Vagina (tissue), 2 donors: ENCODE measurements at places on chromosomes 2 and 18. TPM values are rescaled to one million over a fixed set of nuclear protein-coding genes. Genes with fewer than 3 reads are reported as not detected.

SLC4A1AP gene
- 21.9 TPM for total RNA-seq

CFAP65 gene
- not detected for total RNA-seq

TMEM178A gene
- 2.0 TPM for total RNA-seq

NXPH2 gene
- total RNA-seq = not detected

NPHP1 gene
- total RNA-seq = 4.9 TPM

RAB6C gene
- not detected for total RNA-seq

SPRED2 gene
- total RNA-seq = 18.4 TPM

CNGA3 gene
- not detected for total RNA-seq

RNF152 gene
- 45.7 TPM for total RNA-seq

BCL2 gene
- total RNA-seq = 18.7 TPM

ARHGEF4 gene
- 116 TPM for total RNA-seq

ZBTB7C gene
- 40.5 TPM for total RNA-seq

C2orf72 gene
- 0.25 TPM for total RNA-seq

TMEFF2 gene
- total RNA-seq = not detected

CRACDL gene
- 6.4 TPM for total RNA-seq

DNA sequence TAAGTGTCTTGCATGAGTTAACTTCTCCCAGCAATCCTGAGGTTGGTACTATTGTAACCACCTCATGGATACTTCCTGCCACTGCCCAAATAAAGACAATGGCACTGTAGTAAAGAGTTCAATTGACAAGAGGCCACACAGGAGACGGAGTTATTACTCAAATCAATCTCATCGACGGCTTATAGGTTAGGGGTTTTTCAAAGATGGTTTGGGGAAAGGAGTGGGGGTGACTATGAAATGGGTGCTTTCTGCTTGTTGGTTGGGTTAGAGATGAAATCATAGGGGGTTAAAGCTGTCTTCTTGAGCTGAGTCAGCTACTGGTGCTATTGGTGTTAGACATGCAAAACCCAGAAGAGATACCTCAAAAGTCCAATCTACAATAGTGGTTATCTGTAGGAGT, 1258.0 kb upstream of the ZEB2 start:
- H3K4me1 ChIP-seq = no peaks in the 10 kb centered on the region
- H3K36me3 ChIP-seq = no peaks in the 10 kb centered on the region
- no peak overlapping the region for H3K4me3 ChIP-seq
- no peak for DNase-seq
- H3K27me3 ChIP-seq = no peaks in the 10 kb centered on the region

GRCh38 chr2:150234787-150235446, 252.6 kb downstream of the RND3 start:
- H3K4me3 ChIP-seq = peak overlapping the region; percentile 5
- H3K27ac ChIP-seq = peak overlapping the region; percentile 20
- no peaks in the 10 kb centered on the region for H3K27me3 ChIP-seq
- no peak for DNase-seq
- no peaks in the 10 kb centered on the region for H3K36me3 ChIP-seq

GRCh38 chr2:217740756-217741155, 262.0 kb downstream of the TNS1 start:
- H3K4me1 ChIP-seq = peaks cover 19% of the 10 kb centered on the region
- no peak overlapping the region for H3K27ac ChIP-seq
- no peaks in the 10 kb centered on the region for H3K27me3 ChIP-seq
- DNase-seq = peak; percentile 84
- no peak overlapping the region for H3K4me3 ChIP-seq
- no peaks in the 10 kb centered on the region for H3K36me3 ChIP-seq

DNA sequence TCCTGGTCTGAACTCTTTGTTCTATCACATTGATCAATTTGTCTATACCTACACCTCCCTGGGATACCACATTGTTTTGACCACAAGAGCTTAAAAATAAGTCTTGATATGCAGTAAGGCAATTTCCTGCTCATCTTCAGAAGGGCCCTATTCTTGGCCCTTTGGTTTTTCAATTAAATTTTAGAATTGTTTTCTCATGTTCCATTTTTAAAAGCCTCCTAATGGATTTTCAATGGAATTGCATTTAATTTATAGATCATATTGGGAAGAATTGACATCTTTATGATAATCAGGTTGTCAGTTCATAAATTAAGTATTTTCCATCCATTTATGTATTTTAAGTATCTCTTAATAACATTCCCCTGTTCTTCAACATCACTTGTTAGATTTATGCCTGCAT, 47.6 kb upstream of the EPAS1 start:
- H3K27ac ChIP-seq = no peak overlapping the region
- DNase-seq = no peak
- H3K27me3 ChIP-seq = no peaks in the 10 kb centered on the region
- peaks cover 21% of the 10 kb centered on the region for H3K4me1 ChIP-seq
- no peak overlapping the region for H3K4me3 ChIP-seq
- no peaks in the 10 kb centered on the region for H3K36me3 ChIP-seq

- H3K36me3 ChIP-seq = no peaks in the 10 kb centered on the region
- no peak for DNase-seq
- no peaks in the 10 kb centered on the region for H3K27me3 ChIP-seq
- peak overlapping the region; percentile 34 for H3K27ac ChIP-seq
- no peaks in the 10 kb centered on the region for H3K4me1 ChIP-seq
Observed at GRCh38 chr18:34880403-34880802, 160.8 kb upstream of the MAPRE2 start.

- DNase-seq = no peak
- H3K4me1 ChIP-seq = peaks cover 14% of the 10 kb centered on the region
- H3K27ac ChIP-seq = no peak overlapping the region
- no peaks in the 10 kb centered on the region for H3K36me3 ChIP-seq
- no peak overlapping the region for H3K4me3 ChIP-seq
- H3K27me3 ChIP-seq = no peaks in the 10 kb centered on the region
Observed at GRCh38 chr2:11576398-11576797, 42.6 kb downstream of the GREB1 start.

DNA sequence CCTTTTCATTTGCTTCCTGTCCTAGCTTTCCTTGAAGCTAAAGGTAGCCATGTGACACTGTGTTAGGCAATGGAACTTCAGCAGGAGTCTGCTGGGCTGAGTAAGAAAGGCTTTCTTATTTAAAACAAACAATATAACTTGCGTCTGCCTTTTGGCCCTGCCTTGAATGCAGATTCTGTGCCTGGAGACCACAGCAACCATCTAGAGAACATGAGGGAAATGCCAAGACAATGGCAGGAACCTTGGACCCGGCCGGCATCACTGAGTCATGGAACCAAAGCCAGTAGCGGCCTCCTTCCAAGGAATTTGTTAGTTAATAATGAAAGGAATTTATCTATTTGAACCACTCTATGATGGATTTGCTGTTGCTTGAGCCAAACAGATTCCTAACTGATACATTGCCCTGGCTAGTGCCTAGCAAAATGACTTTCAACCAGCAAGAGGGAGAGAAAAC, 207.5 kb upstream of the EPHA4 start:
- no peaks in the 10 kb centered on the region for H3K36me3 ChIP-seq
- H3K27me3 ChIP-seq = no peaks in the 10 kb centered on the region
- H3K4me1 ChIP-seq = no peaks in the 10 kb centered on the region
- H3K27ac ChIP-seq = no peak overlapping the region
- H3K4me3 ChIP-seq = no peak overlapping the region
- DNase-seq = no peak

GRCh38 chr2:224058048-224058775, 19.1 kb upstream of the SERPINE2 start:
- H3K27me3 ChIP-seq = no peaks in the 10 kb centered on the region
- no peaks in the 10 kb centered on the region for H3K36me3 ChIP-seq
- H3K27ac ChIP-seq = no peak overlapping the region
- peaks cover 9% of the 10 kb centered on the region for H3K4me1 ChIP-seq

- H3K4me1 ChIP-seq = peaks cover 23% of the 10 kb centered on the region
- H3K4me3 ChIP-seq = no peak overlapping the region
- peak overlapping the region; percentile 22 for H3K27ac ChIP-seq
Observed at GRCh38 chr2:217555081-217555876, 447.5 kb downstream of the TNS1 start.

- H3K27ac ChIP-seq = no peak overlapping the region
- H3K4me3 ChIP-seq = no peak overlapping the region
- no peak for DNase-seq
- no peaks in the 10 kb centered on the region for H3K36me3 ChIP-seq
Observed at GRCh38 chr2:167860082-167860481, 387.3 kb downstream of the STK39 start.

GRCh38 chr2:120509991-120510735, 164.2 kb downstream of the INHBB start:
- peaks cover 11% of the 10 kb centered on the region for H3K4me1 ChIP-seq
- DNase-seq = no peak
- no peaks in the 10 kb centered on the region for H3K27me3 ChIP-seq
- no peaks in the 10 kb centered on the region for H3K36me3 ChIP-seq
- H3K4me3 ChIP-seq = no peak overlapping the region

DNA sequence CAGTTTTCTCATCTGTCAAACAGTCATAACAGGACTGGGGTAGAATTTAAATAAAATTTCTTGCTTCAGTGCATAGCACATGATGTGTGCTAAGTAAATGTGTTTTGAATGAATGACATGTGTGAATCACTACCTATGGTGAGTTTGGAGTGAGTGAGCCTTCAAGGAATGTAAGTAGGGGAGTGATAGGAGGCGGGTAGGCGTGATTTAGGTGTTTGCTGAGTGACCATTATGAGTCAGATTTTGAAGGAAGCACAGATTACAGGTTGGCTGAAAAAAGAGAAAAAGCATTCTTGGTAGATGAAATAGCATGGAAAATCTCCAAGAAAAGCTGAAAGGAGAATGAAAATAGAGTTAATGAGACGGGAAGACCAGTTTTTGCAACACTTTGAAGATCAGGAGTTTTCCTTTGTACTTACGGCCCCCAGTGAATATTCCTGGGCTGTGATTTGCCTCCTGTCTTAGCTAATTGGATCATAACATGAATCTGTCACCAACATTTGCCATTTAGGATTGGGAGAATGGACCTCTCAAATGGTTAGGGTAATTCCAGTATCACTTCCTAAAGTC, 136.9 kb upstream of the GATA6 start:
- no peaks in the 10 kb centered on the region for H3K27me3 ChIP-seq
- no peaks in the 10 kb centered on the region for H3K4me1 ChIP-seq
- no peak for DNase-seq

GRCh38 chr18:56902653-56903052, 244.2 kb upstream of the BOD1L2 start:
- no peaks in the 10 kb centered on the region for H3K36me3 ChIP-seq
- H3K4me1 ChIP-seq = no peaks in the 10 kb centered on the region
- no peak overlapping the region for H3K27ac ChIP-seq
- no peaks in the 10 kb centered on the region for H3K27me3 ChIP-seq
- H3K4me3 ChIP-seq = no peak overlapping the region

DNA sequence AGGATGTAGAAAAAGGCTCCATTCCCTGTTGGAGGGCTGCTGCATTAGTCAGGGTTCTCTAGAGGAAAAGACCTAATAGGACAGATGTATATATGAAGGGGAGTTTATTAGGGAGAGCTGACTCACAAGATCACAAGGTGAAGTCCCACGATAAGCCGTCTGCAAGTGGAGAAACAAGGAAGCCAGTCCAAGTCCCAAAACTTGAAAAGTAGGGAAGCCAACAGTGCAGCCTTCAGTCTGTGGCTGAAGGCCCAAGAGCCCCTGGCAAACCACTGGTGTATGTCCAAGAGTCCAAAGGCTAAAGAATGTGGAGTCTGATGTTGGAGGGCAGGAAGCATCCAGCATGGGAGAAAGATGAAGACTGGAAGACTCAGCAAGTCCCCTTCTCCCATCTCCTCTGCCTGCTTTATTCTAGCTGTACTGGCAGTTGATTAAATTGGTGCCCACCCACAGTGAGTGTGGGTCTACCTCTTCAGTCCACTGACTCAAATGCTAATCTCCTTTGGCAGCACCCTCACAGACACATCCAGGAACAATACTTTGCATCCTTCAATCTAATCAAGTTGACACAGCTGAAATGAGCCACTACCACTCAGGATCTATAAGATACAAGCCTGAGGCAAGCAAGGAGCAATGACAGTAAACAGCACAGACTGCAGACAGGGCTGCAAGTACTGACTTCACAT, 30.0 kb upstream of the ATG16L1 start:
- H3K4me1 ChIP-seq = no peaks in the 10 kb centered on the region
- no peaks in the 10 kb centered on the region for H3K27me3 ChIP-seq
- H3K36me3 ChIP-seq = no peaks in the 10 kb centered on the region

GRCh38 chr18:61600422-61600821, 267.2 kb downstream of the CDH20 start:
- DNase-seq = no peak
- H3K4me1 ChIP-seq = peaks cover 21% of the 10 kb centered on the region
- no peaks in the 10 kb centered on the region for H3K27me3 ChIP-seq
- no peak overlapping the region for H3K4me3 ChIP-seq

- H3K4me3 ChIP-seq = no peak overlapping the region
- H3K36me3 ChIP-seq = no peaks in the 10 kb centered on the region
- H3K27ac ChIP-seq = no peak overlapping the region
- no peaks in the 10 kb centered on the region for H3K27me3 ChIP-seq
- DNase-seq = no peak
Observed at GRCh38 chr2:44061876-44062275, 66.1 kb upstream of the LRPPRC start.

DNA sequence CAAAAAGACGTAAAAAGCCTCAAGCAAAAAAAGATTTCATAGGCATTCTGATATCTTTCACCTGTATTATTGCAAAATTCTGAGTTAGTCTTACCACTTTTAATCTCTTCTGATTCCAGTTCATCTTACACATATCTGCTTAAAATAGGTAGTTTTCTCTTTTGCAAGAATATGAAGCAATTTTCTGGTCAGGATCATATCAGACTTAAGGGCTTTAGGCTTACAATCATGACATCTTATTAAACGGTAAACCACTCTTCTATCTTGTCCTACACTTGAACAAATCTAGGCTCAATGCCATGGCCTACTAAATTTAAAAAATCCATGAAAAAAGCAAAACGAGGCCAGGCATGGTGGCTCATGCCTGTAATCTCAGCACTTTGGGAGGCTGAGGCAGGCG, 50.1 kb upstream of the GAREM1 start:
- no peak overlapping the region for H3K27ac ChIP-seq
- no peaks in the 10 kb centered on the region for H3K36me3 ChIP-seq
- H3K4me1 ChIP-seq = no peaks in the 10 kb centered on the region
- H3K4me3 ChIP-seq = no peak overlapping the region
- DNase-seq = no peak

GRCh38 chr18:27520401-27520800, 335.3 kb upstream of the CHST9 start:
- H3K27ac ChIP-seq = no peak overlapping the region
- no peaks in the 10 kb centered on the region for H3K36me3 ChIP-seq
- no peaks in the 10 kb centered on the region for H3K27me3 ChIP-seq
- H3K4me1 ChIP-seq = no peaks in the 10 kb centered on the region
- no peak for DNase-seq
- no peak overlapping the region for H3K4me3 ChIP-seq

- no peaks in the 10 kb centered on the region for H3K36me3 ChIP-seq
- no peak overlapping the region for H3K27ac ChIP-seq
- DNase-seq = no peak
- no peaks in the 10 kb centered on the region for H3K27me3 ChIP-seq
- H3K4me1 ChIP-seq = no peaks in the 10 kb centered on the region
- H3K4me3 ChIP-seq = no peak overlapping the region
Observed at GRCh38 chr2:112985090-112985489, 7.3 kb downstream of the IL36G start.

DNA sequence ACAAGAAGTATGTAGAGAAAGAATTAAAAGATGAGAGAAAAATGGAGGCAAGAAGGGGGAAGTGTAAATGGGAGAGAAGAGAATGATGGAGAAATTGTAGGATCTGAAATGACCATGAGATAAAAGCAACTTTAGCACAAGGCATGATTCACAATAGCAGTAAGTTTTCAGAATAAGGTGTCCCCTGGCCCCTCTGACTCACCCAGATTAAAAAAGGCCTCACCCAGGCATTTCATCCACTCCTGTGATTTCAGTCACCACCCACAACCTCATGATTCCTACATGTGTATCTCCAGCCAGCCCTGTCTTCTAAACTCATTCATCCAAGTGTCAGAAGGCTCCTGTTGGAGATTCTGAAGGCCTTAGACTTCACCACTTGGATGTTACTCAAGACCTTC, 56.6 kb downstream of the SP100 start:
- H3K36me3 ChIP-seq = no peaks in the 10 kb centered on the region
- H3K27ac ChIP-seq = no peak overlapping the region
- DNase-seq = no peak
- no peaks in the 10 kb centered on the region for H3K27me3 ChIP-seq
- no peak overlapping the region for H3K4me3 ChIP-seq
- H3K4me1 ChIP-seq = no peaks in the 10 kb centered on the region
